SJCRH30 (cell line): ENCODE measurements at places on chromosomes 6 and 20. TPM values are rescaled to one million over a fixed set of nuclear protein-coding genes. Genes with fewer than 3 reads are reported as not detected.

DNA sequence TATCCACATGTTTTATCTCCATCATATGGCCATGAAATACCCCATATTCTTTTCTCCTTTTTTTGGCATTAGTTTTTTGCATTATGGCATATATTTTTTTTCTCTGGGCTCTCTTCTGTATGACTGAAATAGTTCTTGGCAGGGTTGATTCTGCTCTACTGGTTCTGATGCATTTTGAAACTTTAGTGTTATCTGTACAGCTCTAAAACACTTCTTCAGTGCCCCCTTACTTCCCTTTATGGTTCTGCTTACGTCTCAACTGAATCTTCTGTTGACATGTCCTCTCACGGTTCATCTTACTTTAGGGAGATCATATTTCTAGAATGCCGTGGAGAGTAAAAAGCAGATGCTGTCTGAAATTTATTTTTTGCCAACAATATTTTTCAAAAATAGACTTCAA lies 23.2 kb upstream of the TXNDC5 start:
- DNase-seq, result no peak

- no peak for DNase-seq
Observed at GRCh38 chr6:39852324-39852723, 60.1 kb downstream of the DAAM2 start.

GRCh38 chr20:2817341-2817726 lies 1.2 kb downstream of the TMEM239 start:
- DNase-seq, result no peak

The VNN1 gene
- 0.10 TPM in 1 of 2 replicates, not detected in the other for total RNA-seq

GRCh38 chr6:107132330-107132954 lies 17.1 kb upstream of the BEND3 start:
- peak; percentile 37 for DNase-seq

DNA sequence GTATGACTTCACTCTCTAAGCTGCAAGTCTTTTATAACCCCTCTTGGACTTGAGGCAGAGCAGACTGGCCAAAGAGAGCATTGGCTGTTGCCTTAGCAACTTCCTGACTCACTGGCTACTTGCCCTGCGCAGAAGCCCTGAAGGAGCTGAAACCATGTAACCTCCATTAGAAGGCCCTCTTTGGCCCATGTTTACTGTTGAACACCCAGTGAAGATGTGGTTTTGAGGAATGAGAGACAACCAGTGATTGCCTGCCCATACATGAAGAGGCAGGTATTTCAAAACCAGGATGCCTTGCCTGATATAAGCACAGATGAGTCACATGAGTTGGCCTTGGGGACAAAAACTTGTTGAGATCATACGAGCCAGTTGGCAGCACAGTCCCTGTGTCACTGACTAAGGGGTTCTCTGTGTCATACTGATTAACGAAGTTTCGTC lies 182.5 kb downstream of the EDN1 start:
- DNase-seq, result no peak
